ENCODE measurements at places on chromosomes 6 and 20. TPM values are rescaled to one million over a fixed set of nuclear protein-coding genes. Genes with fewer than 3 reads are reported as not detected.
A peak's percentile ranks its signal among the peaks of the same experiment; 100 is the strongest.

DNA sequence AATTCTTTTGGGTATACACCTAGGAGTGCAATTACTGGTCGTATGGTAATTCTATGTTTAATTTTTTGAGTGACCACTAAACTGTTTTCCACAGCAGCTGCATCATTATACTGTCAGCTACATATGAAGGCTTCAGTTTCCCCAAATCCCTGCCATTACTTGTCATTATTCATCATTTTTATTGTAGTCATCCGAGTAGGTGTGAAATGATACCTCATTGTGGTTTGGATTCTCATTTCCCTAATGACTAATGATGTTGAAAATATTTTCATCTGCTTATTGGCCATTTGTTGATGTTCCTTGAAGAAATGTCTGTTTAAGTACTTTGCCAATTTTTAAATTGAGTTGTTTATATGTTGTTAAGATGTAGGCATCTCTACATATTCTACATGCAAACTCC, 633.6 kb upstream of the IMPG1 start:
- DNase-seq: no peak

Gene USP49
- total RNA-seq: 14.8 TPM

- DNase-seq: no peak
These were observed 8.1 kb downstream of the CAPN11 start for GRCh38 chr6:44166591-44167184.

GRCh38 chr6:131225127-131225526, 89.9 kb downstream of the AKAP7 start:
- DNase-seq: no peak

DNA sequence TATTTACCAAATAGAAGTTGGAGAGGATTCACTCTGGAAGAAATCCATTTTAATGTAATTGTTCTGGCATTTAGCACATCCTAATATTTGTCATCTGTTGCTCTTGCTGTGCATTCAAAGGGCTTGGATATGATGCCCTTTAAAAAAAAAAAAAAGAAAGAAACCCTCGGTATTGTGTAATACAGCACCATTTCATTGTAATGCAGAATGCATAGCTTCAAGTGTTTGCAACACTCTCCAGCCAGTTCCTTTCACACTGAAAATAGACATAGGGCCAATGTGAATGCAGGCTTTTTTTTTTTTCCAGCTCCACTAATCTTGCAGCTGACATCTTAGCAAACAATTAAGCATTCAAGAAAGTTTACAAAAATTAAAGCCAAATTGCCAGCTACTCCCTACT, 197.4 kb upstream of the POU3F2 start:
- DNase-seq: no peak

- DNase-seq: no peak
These were observed 122.8 kb upstream of the MAFB start for GRCh38 chr20:40811660-40812414.

Gene CDSN
- not detected for total RNA-seq

DNA sequence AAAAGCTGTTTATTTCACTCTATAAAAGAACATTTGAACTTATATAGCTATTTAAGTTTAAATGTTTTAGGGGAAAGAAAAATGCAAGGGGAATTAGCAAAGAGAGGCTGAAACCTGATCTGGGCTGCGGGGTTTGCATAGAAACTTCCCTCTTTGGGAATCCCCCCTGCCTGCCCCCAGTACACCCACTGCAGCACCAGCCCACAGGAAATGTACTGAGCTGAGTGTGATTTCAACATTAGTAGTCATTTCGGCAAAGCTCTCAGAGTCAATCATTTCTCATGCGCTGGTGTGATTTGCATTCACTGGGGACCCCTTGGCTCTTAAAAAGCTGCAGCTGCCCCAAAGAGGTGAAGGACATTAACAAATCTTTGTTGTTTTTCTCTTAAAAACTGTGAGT, 859.4 kb downstream of the MAFB start:
- DNase-seq: peak; percentile 14

DNA sequence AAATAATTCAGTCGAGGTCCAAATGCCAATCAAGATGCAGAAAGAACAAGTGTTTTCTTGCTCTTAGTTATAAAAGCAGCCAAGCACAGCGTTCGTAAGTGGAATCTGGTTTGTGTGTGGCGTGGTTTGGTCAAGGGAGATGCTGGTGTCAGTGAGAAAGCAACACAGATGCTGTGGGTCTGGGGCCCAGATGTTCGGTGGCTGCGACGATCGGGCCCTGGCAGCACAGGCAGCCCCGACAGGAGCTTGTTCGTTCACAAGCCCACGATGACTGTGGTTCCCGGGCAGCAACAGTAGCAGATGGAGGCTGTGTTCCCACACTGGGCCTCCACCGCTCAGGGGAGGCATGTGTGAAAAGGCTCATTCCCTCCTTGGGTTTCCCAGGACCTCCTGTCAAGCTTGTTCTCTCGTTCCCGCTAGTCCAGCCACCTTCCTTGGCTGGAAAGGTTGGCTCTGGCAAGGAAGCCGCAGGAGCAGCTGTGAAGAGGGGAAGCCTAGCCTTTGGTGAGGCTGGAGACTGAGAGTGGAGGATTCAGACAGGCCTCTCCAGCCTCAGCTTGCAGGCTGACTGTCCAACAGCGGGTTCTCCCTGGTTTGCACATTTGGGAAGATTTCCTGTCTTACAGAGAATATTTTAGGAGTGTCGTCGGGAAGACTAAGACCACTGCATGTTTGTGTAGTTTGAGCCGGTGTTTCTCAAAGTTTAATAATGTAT, 304.7 kb downstream of the QKI start:
- no peak for DNase-seq

DNA sequence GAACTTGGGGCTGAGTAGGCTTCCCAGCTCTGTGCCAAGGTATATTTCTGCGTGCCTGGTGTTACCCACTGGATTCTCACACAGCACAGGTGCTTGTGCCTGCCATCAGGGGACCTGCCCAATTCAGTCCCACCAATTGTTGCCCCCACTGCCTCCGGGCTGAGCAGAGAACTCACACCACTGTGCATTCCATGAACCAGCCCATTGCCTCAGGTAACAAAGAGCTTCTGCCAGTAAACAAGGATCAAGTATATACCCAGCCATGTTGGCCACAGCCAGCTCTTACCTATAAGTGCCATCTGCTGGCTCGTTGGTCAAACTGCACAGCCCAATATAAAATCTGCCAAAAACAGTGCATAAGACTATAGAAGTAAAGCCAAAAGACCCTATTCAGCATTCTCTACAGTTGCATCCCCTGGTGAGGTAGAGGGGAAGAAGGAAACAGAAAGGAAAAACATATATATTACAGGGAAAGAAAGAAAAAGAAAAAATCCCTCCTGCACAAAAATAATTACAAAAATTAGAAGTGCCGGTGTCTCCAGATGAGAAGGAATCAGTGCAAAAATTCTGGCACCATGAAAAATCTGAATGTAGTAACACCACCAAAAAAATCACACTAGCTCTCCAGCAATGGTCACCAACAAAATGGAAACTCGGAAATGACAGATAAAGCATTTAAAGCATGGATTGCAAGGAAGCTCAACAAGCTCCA, 241.4 kb downstream of the IBTK start:
- no peak for DNase-seq

DNA sequence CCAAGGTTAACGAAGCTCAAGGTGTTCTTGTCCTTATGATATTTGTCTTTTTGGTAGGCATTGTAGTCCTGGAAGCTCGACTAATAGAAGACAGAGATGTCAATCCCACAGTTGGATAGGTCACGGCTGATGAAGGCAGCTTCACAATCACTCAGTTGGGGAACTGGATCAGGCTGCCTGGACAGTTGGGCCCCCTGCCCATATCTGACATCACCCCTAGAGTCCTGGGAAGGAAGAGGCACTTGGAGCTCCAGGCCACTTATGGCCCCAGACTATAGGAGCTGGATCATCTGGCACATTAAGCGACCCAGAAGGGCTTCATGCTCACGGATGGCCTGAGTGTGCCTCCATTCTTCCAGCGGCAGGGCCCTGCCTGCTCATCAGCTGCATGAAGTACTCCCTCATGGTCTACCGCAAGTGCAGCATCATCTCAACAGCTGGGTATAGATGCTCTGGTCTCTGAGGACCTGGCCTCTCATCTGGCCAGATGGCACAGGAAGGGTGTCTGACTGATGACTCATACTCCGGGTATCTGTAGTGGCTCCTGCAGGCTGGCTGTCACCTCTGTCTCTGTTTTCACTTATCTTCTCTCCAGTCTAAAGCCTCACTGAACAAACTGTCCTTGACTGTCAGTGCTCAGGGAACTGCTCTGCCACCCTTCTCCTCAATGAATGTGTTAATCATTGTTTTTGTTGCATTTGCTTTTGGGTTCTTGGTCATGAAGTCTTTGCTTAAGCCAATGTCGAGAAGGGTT, 29.2 kb upstream of the SSR1 start:
- DNase-seq: no peak

Gene TGM3
- not detected for total RNA-seq

DNA sequence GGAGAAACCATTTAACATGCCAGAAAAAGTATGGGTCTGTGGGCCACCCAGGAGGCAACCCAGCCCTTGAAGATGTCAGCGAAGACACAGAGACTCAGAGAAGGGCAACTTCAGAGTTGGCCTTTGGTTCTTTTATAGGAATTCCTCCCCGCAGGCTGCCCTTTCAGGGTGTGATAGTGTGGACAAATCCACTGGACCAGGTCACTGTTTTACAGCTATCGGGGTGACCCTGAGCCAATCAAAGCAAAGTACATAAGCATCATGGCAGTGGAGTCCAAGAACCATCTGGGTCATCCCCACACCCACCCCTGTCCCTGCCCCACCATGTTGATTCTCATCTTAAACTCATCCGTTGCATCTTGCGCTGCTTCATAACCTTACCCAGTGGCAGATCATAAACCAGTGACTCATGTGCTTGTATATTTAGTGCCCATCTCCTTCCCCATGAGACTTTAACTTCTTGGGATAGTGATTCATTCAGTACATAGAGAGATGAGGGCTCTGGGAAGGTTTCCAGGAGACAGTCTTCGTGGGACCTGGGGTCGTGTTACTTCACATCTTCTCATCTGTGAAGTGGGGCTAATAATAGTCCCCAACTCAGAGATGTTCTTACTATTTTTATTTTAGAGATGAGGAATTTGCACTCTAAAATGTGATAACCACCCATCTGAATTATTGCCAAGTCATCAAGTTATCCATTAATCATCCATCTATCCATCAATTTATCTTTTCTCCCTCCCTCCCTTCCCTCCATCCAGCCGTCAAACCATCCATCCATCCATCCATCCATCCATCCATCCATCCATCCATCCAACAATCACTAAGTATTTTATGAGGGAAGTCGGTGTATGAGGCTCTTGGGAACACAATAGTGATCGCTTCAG, 51.0 kb downstream of the EDN3 start:
- DNase-seq: no peak

DNA sequence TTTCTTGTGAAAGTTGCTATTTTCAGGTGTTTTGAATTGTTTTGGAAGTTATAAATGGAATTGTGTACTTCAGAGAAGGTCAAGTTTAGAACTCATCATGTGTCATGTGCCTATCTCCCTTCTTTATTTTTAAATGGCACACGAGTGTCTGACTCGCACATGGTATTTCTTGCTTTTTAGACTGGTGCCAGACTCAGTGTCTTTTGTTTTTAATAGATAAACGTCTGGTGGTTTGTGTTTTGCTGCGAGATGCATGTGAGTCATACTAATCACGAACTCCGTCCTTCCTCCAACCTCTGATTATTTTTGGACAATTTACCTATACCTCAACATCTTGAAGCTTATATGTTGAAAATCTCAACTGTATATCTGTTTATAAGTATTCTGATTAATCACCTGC, 292.1 kb downstream of the CDKAL1 start:
- DNase-seq: no peak

Gene PTCHD4
- total RNA-seq: not detected

Gene SLC44A4
- total RNA-seq: 0.22 TPM

Gene MAP7
- 1.4 TPM for total RNA-seq

- DNase-seq: no peak
These were observed 41.7 kb downstream of the AKIRIN2 start for GRCh38 chr6:87660226-87660911.

DNA sequence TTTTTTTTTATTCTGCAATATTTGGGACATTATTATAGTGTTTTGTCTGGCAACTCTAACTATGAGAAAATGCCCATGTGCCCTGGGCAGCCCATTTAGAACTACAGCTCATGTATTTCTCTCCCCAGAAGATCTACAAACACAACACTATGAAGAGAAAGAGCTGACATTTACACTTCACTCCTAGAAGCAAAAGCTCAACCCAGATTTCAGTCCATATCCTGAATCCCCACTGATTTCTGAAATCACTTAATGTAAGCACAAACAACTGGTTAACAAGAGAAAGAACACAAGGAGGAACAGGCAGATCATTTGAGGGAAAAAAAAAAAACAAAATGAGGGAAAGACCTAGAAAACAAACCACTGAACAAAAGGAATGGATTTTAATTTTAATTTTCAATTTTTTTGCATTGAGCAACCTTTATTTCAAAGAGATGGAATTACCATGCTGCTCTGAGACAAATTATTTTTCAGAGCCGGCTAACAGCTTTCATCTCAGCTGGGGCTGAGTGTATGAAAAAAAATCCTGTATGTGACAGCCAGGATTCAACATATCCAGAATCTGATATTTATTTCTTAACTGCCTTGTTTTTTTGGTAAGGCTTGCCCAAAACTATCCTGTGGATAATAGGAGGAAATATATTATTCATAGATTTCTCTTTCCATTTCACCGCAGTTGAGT, 32.5 kb downstream of the KIAA0319 start:
- no peak for DNase-seq

DNA sequence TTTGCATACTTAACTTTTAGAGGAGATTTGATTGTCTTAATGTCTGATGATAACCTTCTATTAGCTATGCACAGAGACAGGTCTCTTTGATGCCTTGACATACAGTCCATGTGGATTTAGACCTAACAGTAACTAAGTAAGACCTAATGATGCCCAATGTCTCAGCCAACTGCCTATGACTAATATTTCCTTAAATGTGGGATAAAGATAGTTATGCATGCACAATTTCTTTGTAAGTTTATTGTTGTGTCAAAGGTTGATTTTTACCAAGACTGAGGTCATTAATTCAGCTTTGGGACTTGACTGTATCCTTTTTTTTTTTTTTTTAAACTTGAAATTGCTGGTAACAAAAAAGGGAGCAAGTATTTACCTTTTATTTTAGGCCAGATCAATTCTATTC, 450.0 kb downstream of the HAO1 start:
- no peak for DNase-seq

- DNase-seq: no peak
These were observed 36.2 kb downstream of the ARMC2 start for GRCh38 chr6:108884211-108885059.

Gene BEND3
- total RNA-seq: 3.2 TPM

Gene FGD2
- 1.4 TPM for total RNA-seq

DNA sequence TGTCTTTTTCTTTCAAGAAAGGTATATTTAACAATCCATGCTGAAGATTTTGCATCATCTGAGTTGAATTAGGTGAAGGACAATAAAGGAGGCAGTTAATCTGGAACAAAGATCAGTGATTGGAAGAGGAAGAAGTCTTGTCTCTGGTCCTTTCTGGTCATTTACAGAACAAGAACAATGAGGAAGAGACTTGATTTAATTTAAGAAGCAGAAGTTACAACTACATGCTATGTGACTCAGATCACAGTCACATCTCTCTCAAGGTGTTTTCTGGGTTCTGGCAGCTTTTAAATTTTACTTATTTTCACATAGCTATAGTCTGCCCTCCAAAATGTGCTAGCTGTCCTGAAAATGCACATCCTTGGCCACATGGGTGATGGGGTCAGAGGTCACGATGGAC, 53.5 kb upstream of the DEK start:
- DNase-seq: no peak

GRCh38 chr6:149680503-149680902, 32.0 kb upstream of the KATNA1 start:
- no peak for DNase-seq

GRCh38 chr20:56166781-56167465, 81.6 kb upstream of the MC3R start:
- no peak for DNase-seq
